ENCODE measurements at places on chromosomes 6 and 20.
A peak's percentile ranks its signal among the peaks of the same experiment; 100 is the strongest.

DNA sequence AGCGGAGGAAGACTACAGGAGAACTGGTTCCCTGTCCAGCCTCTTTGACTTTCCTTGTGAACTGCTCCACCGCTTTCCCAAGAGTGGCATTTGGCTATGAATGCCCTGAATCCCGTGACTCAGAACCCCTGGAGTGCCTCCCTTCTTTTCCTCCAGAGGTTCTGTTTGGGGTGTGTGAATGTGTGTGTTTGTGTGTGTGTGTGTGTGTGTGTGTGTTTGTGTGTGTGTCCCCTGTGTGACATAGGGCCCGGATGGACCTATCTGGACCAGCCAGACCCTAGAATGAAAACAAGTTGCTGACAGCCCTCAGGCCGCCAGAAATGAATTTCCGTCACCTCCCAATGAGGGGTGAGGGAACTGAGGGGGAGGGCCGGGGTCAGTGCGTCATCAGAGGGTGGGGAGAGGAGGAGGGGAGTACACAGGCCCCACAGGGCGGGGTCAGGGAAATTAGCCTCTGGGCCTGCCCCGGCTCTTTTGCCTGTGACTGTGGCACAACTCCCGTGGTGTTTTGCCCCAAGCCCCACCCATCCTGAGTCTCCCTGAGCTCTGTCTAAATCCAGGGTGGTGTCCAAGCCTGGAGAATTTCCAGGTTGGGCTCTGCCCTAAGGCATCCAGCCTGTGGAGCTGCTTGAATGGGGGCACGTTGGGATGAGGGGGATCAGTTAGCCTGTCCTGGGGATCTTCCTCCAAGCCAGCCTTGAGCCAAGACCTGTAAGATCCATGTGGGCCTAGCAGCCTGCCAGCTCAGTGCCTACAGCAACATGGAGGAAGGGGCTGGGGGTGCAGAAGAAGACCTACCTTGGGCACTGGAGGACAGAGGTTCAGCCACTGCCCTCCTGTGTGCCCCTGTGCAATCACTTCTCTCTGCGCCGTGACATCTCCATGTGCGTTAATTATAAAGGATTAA is 15.2 kb upstream of the MRPS18A start:
- no peak for DNase-seq

DNA sequence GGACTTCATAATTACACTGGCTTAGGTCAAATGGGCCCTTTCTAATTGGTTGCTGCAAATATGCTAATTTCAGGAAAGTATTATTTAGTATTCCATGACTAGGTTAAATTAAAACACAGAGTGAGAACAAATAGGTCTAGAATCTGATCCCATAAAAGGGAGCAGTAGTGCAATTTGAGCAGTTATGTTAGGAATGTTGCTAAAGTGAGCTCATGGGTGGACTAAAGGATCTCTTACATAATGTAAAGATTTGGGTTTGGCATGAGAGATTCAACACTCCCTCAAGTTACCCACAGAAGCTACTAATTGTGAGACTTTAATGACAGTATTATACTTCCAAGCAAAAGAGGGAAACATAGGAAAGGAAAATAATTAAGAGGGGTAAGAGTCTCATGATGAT is 109.1 kb downstream of the C6orf58 start:
- no peak for DNase-seq

- no peak for DNase-seq
Observed at GRCh38 chr6:129124347-129124746, 241.4 kb downstream of the LAMA2 start.

GRCh38 chr6:24723270-24723669 is 4.3 kb upstream of the C6orf62 start:
- no peak for DNase-seq

- DNase-seq = no peak
Observed at GRCh38 chr6:157223021-157223430, 100.3 kb downstream of the TMEM242 start.

GRCh38 chr6:31175971-31176370 is 5.5 kb upstream of the POU5F1 start:
- no peak for DNase-seq

DNA sequence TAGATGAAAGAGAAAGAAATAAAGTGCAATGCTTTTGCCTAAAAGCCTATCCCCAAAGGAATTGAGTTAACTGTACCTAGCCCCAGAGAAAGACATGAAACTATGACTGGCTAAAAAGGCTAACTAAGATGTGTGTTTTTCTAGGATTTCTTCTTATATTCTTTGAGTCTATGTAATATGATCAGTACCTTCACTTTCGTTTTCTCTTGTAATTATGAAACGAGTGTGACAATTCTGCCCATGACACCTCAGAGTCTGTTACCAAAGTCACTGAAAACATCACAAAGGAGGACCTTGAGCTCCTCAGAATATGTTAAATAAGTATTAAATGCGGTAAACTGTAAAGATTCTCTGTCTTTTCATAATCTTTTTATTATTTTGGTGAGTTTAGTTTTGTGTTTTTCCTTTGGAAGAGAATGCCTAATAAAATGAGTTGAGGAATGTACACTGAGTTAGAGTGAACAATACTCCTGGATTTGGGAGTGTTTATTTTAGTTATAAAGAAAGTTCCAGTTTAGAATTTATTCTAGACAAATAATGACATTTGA is 141.3 kb downstream of the FUT9 start:
- no peak for DNase-seq

DNA sequence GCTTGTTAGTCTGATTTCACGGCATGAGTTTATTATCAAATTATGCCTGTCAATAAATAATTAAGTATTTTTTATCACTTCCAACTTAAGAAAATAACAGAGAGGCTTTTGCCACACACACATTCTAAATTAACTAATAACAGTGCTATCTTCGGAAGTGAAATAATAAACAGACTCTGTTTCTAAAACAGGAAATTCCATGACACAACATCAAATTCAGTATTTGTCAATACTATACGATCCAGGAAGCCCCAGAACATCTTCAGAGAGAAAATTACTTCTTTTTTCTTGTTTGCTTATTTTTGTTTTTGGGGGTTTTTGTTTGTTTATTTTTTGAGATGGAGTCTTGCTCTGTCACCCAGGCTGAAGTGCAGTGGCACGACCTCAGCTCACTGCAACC is 150.7 kb upstream of the PRDM1 start:
- no peak for DNase-seq

DNA sequence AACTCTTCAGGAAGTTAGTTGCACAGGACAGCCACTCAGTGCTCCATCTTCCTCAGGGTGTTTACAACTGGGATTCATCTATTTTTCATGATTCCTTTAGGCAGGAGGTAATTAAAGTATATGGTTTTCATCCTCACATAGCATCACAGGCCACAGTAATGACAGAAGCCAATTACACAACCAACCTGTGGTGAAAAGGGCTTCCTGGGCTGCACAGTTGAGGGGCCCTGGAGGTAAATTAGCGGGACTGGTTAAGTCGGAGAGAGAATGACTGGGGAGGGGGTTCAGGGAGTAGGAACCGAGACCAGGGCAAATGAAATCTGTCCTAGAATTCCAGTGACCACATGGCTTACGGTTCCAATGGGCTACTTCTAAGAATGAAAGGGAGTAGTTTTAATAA is 37.0 kb downstream of the BAK1 start:
- DNase-seq = no peak

GRCh38 chr20:20413810-20414281 is 45.9 kb downstream of the INSM1 start:
- DNase-seq = no peak

GRCh38 chr6:50816115-50816675 is 2.5 kb upstream of the TFAP2B start:
- peak; percentile 30 for DNase-seq

All from stimulated activated CD8-positive, alpha-beta memory T cell treated with anti-CD3 and anti-CD28 coated beads, Interleukin-12 subunit alpha, Interleukin-12 subunit beta, amount 100 ng/mL, for 1 hour (primary cell).